ENCODE measurements at places on chromosomes 3 and 15. TPM values are rescaled to one million over a fixed set of nuclear protein-coding genes. Genes with fewer than 3 reads are reported as not detected.

DNA sequence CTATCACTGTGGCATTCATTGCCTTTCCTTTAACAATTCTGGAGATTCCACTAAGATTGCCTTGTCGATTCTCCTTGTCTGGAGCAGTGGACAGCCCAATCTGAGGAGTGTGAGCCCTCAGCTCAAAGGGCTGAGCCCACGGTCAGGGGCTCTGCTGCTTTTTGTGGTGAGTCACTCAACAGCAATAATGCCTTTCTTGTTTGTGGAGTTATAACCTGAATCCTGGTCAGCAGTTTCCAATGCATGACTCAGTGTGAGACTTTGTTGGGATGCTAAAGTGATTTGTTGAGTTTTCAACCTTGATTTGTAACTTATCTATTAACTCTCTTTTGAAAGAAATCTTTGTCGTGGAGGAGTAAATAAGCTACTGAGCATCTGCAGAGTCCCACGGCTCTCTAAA lies 183.5 kb downstream of the TJP1 start:
- H3K36me3 ChIP-seq: no peaks in the 10 kb centered on the region
- H3K27me3 ChIP-seq: no peaks in the 10 kb centered on the region
- no peak for DNase-seq
- no peaks in the 10 kb centered on the region for H3K4me1 ChIP-seq
- H3K4me3 ChIP-seq: no peak overlapping the region

DNA sequence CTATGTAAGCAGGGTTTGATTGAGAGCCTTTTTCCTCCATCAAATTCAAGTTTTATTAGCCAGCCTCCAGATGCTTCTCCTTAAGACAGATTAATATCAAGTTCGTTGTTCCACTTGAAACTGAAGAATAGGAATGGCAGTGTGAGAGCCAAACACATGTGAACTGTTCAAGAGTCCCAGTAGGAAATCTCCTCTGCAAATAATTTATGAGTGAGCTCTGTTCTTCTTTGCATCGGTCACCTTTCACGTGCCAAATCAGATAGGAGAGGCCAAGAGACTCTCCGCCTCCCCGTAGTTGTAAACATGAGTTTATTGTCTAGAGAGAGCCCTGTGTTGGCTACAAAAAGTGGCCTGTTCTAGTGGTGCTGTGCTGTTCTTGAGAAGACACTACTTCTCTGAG lies 372.1 kb upstream of the NR2F2 start:
- H3K27ac ChIP-seq: no peak overlapping the region
- H3K4me3 ChIP-seq: no peak overlapping the region
- no peaks in the 10 kb centered on the region for H3K27me3 ChIP-seq

GRCh38 chr3:160735826-160736225 lies 20.2 kb upstream of the PPM1L start:
- no peaks in the 10 kb centered on the region for H3K27me3 ChIP-seq
- H3K4me3 ChIP-seq: no peak overlapping the region
- DNase-seq: no peak

GRCh38 chr15:101613130-101614000 lies 38.8 kb downstream of the TM2D3 start:
- H3K27me3 ChIP-seq: no peaks in the 10 kb centered on the region
- H3K27ac ChIP-seq: no peak overlapping the region
- H3K4me3 ChIP-seq: no peak overlapping the region
- no peak for DNase-seq
- H3K4me1 ChIP-seq: no peaks in the 10 kb centered on the region

- H3K4me1 ChIP-seq: no peaks in the 10 kb centered on the region
- H3K36me3 ChIP-seq: no peaks in the 10 kb centered on the region
- H3K27me3 ChIP-seq: no peaks in the 10 kb centered on the region
- H3K4me3 ChIP-seq: no peak overlapping the region
- DNase-seq: no peak
Measured at GRCh38 chr3:6060251-6060650, 800.7 kb upstream of the GRM7 start.

- no peak overlapping the region for H3K27ac ChIP-seq
- no peaks in the 10 kb centered on the region for H3K4me1 ChIP-seq
- H3K27me3 ChIP-seq: no peaks in the 10 kb centered on the region
- peaks cover 47% of the 10 kb centered on the region for H3K36me3 ChIP-seq
Measured at GRCh38 chr3:15256861-15257341, 50.9 kb downstream of the CAPN7 start.

- H3K27me3 ChIP-seq: no peaks in the 10 kb centered on the region
- no peak overlapping the region for H3K4me3 ChIP-seq
- H3K36me3 ChIP-seq: no peaks in the 10 kb centered on the region
- H3K4me1 ChIP-seq: peaks cover 22% of the 10 kb centered on the region
Measured at GRCh38 chr3:186185194-186185787, 76.4 kb upstream of the ETV5 start.

- peaks cover 67% of the 10 kb centered on the region for H3K27me3 ChIP-seq
- H3K4me3 ChIP-seq: no peak overlapping the region
- H3K27ac ChIP-seq: no peak overlapping the region
- no peaks in the 10 kb centered on the region for H3K4me1 ChIP-seq
- no peak for DNase-seq
Measured at GRCh38 chr3:14606669-14607339, 44.8 kb upstream of the CCDC174 start.

The SLC6A11 gene
- polyA plus RNA-seq: 0.18 TPM

The CLRN1 gene
- under 0.01 TPM for polyA plus RNA-seq

GRCh38 chr3:171879472-171879871 lies 36.3 kb downstream of the TMEM212 start:
- H3K4me3 ChIP-seq: no peak overlapping the region
- H3K36me3 ChIP-seq: no peaks in the 10 kb centered on the region
- no peaks in the 10 kb centered on the region for H3K4me1 ChIP-seq

The CLDN18 gene
- polyA plus RNA-seq: 0.62 TPM

The CAMK2N2 gene
- 0.14 TPM for polyA plus RNA-seq
